ENCODE measurements at places on chromosomes 3 and 15. TPM values are rescaled to one million over a fixed set of nuclear protein-coding genes. Genes with fewer than 3 reads are reported as not detected.

DNA sequence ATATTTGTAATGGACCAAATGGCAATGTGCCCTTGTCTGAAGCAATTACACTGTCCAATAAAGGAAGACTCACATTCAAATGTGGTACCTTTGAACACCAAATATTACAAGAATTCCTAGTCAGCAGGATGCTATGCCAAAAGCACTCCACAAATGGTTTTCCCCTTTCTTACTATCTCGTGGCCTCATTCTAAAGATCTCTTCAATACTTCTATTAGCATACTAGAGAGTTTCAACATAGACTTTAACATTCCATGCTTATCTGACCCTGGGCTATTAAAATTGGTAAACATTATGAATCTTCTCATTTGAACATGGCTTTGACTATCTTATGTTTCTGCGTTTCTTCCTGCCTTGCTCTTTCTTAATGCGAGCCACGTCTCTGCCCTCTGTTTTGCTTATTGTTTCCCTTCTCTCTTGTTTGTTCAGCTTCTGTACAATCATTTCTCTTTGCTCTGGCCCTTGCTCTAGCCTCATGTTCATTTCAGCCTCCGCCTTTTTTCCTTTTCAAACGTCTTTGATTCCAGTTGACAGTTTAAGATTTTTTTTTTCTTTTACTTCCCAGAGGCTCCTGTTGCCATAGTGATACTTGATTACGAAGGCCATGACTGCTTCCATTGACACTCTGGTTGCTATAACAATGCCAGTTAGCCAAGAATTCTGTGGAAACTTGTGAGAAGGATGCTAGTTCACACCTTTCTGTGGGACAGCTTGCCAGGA, 49.5 kb upstream of the SLC9A9 start:
- DNase-seq = peak; percentile 47

Gene CYP8B1
- total RNA-seq = not detected

Gene MB21D2
- 16.5 TPM for total RNA-seq

Gene DAG1
- total RNA-seq = 47.7 TPM

Gene GPR27
- 0.20 TPM for total RNA-seq

Data from foreskin keratinocyte (primary cell).